ENCODE measurements at places on chromosomes 4 and X.

DNA sequence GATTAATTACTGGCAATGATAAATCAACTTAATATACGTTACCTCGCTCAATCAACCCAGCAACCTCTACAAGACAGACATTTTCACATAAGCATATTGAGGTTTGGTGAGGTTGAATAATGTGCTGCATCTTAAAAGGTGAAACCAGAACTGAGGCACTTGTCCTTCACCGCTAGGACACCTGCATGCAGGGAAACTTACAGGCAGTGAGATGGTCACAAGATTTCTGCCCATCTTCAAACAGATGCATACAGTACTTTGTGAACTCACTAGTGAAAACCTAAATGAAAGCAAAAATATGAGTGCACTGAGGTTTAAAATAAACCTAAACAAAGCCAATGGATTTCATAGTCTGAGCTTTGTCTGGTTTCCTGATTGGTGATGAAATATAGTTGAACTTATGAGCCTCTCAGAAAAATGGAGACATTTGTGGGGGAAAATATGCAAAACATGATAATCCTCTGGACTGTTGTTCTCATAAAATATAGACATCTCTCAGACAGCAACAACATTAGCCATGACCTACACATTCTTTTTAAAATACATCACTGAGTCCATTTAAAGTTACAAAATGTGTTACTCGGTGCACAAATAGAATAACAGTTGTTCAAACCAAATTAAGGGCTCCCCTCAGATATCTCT is 20.9 kb upstream of the PRSS12 start:
- DNase-seq, result no peak

DNA sequence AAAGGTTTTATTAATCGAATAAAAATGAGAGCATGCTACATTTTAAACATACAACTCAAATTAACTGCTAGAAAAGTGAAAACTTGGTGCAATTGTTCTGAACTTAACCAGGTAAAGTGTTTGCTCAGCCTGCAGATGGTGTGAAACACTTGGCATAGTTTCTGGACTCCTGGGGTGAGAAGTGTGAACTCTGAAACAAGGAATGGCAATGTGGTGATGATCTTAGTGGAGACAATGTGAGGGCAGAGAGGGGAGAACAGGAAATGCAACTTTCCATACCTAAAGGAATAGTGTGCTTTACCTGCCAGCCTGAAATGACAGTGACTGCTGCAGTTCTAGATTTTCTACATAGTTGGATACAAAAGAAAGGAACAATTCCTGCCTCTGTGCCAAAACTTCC is 57.4 kb downstream of the CCSER1 start:
- DNase-seq, result no peak

GRCh38 chrX:1466971-1467561 is 14.4 kb upstream of the ASMTL start:
- DNase-seq, result no peak

DNA sequence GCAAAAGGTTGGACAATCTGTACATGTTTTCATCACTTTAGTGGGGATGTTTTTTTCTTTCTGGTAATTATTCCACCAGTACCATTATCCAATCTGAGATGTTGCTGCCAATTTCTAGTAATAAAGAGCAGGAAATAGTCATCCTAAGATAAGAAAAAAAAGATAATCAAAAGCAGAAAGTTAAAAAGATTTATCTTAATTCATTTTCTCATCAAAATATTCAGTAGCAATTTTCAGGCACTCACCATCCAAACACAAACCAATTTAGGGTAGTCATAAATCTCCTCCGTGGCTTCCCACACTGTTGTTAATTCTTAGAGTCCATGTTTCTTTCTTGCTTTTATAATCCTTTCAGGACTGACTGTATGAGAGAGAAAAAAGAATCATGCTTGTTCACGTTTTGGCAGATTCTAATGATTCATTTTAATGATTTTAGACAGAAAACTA is 263.7 kb upstream of the UGT8 start:
- no peak for DNase-seq

DNA sequence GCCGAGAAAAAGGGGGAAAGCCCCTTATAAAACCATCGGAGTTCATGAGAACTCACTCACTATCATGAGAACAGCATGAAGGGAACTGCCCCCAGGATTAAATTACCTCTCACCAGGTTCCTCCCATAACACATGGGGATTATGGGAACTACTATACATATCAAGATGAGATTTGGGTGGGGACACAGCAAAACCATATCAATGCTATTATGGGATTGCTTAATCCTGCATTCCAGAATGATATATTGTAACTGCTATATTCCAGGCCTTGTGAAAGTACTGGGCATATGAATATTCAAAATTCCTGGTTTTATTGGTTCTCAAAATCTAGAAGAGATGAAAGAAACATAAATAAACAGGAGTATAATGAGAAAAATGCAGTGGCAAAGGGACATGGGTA is 29.3 kb downstream of the NPY1R start:
- DNase-seq, result no peak

DNA sequence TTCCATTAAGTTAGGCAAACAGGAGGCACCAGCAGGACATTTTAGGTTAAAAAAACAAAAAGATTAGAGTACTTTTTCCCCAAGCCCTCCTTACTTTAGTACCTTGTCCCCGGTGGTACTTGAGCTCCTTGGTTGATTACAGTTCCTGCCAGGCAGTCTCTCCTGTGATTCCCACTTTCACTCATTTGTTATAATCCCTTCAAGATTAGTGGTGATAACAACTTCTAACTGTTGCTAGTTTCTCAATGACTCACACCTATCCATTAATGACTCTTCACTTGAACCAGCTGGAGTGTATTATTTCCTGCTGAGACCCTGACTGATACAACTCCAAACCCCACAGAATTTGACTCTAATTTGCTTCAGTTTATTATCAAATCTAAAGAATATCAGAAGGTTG is 765.0 kb upstream of the DIAPH2 start:
- no peak for DNase-seq

DNA sequence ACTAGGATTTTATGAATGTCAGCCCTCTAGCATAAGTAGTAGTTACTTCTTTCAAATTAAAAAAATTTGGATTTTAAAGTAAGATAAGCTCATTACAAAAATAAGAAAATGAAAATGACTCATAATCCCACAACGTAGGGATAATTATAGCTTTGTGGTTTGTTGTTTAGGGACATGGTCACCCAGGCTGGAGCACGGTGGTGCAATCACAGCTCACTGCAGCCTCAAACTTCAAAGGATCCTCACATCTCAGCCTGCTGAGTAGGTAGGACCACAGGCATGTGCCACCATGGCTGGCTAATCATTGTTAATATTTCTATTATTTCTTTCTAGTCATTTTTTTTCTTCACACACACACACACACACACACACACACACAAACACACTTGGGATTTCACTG is 57.6 kb downstream of the PLAC1 start:
- DNase-seq, result no peak

- DNase-seq, result no peak
Observed at GRCh38 chrX:21757960-21758359, at the start of gene SMPX. Gene SMPX, minus strand, starts transcription at chrX:21758116. Its CDS starts 3,826 bp downstream, at chrX:21754290.

DNA sequence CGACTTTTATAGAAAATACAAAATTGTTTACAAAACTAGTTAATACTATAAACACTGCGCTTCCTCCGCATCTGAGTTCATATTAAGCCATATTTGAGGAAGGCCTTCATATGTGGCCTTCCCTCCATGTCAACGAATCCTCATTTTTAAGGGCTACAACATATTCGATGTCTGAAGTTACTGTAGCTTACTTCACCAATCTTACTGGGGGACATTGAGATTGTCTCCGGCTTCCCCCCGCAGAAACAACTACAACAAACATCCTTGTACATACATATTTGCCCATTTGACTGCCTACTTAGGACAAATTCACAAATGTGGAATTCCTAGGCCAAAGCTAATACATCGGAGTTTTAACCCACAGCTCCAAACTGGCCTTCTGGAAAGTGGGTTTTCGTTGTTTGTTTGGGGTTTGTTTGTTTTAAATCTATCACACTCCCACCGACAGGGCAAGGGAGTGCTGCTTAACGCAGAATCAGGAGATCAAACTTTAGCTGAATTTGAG is 581 bp upstream of the FAM114A1 start:
- DNase-seq, result no peak

DNA sequence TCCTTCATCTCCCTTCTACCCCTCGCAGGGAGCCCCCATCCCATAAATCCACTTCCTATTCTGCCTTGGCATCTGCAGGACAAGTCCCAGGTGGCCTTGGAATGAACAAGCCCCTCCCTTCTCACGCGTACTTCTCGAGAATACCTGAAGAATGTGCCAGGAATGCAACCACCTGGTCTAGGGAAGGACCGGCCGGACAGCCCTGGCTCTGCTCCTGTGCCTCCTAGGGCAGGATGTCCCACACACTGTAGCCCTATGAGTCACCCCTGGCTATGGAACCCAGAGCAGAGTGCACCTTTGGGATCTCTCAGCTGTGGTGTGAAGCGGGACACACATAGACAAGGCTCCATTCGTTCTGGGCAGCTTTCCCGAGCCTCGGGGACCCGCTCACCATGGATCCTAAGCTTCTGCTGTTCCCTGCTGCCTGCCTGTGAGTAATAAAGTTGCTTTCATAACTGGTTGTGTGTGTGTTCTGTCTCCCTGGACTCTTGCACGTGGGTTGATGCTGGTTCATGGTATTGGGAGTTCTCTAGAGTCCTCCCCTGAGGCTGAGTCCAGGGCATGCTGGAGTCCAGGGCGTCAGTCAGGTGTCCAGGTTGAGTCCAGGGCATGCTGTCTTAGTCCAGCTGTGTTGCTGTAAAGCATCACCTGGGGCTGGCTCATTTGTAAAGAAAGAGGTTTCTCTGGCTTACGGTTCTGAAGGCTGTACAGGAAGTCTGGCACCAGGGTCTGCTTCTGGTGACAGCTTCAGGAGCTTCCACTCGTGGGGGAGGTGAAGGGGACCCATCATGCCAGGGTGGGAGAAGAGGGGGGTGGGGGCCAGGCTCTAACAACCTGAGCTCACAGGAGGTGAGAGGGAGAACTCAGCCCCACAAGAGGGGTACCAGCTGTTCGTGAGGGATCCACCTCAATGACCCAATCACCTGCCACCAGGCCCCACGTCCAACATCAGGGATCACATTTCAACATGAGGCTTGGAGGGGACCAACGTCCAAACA is 7.4 kb upstream of the PDE6B start:
- no peak for DNase-seq
